Suprapubic skin (tissue), 4 donors: ENCODE measurements at places on chromosomes 13 and 19.

- DNase-seq, result no peak
- H3K4me3 ChIP-seq, result no peak overlapping the region
- peaks cover 13% of the 10 kb centered on the region for H3K4me1 ChIP-seq
- H3K27me3 ChIP-seq, result no peaks in the 10 kb centered on the region
- H3K27ac ChIP-seq, result no peak overlapping the region
Observed at GRCh38 chr19:35321291-35321690, 7.7 kb upstream of the CD22 start.

- H3K27ac ChIP-seq, result peak within 1 kb of the TSS; percentile 97
- H3K36me3 ChIP-seq, result no peaks in the 10 kb centered on the region
- H3K27me3 ChIP-seq, result no peaks in the 10 kb centered on the region
- peak within 1 kb of the TSS; percentile 89 for H3K4me3 ChIP-seq
- peak; percentile 80 for DNase-seq
Observed at GRCh38 chr19:12994701-12995595, at the start of gene NFIX. NFIX (plus strand) TSS chr19:12995475; CDS start chr19:12995838, 363 bp downstream.

DNA sequence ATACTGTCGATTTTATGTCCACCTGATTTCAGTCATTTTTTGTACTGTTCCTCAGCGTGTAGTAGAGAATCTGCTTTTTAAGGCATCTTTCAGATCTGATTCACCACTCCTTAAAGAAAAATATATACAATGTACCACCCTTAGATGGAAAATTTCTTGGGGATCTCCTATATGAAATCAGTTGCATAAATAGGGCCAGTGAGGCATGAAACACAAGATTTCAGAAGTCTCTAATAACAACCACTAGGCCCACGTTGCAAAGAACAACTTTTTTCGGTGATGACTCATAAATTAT, 1.4 kb downstream of the USP12 start:
- peaks cover 65% of the 10 kb centered on the region for H3K4me1 ChIP-seq
- H3K4me3 ChIP-seq, result peak overlapping the region; percentile 86
- no peaks in the 10 kb centered on the region for H3K27me3 ChIP-seq
- no peak for DNase-seq
- H3K27ac ChIP-seq, result peak overlapping the region; percentile 94

- H3K27ac ChIP-seq, result no peak overlapping the region
- peaks cover 6% of the 10 kb centered on the region for H3K27me3 ChIP-seq
- H3K36me3 ChIP-seq, result no peaks in the 10 kb centered on the region
- no peak overlapping the region for H3K4me3 ChIP-seq
Observed at GRCh38 chr19:30593975-30594745, 222.0 kb downstream of the ZNF536 start.

DNA sequence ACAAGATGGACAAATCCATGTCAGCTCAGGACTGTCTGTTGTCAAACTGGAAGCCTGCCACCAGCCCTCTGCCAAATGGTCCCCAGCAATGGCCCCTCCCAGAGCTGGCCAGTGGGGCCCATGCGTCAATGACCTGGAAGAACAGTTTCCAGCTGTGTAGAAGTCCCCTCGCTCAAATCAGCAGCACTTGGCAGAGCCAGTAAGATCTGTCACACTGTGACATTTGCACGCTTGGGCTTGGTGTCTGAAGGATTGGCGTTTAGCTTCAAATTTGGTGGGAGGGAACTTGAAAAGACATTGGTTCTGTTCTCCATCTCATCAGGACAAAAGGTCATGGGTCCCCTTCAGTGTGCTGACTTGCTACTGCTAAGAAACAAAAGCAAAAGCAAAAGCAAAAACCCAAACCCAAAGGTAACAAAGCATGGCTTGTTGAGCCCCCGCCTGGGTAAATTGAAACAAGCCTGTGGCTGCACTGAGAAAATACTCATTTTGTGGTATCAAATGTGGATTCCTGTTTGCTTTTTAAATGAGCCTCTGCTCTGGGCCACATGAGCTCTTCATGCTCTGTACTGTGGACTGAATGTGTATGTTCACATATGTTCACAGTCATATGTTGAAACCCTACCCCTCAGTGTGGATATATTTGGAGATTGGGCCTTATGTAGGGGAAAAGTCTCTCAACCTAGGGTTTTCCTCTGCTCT, 253.6 kb upstream of the MAB21L1 start:
- no peaks in the 10 kb centered on the region for H3K36me3 ChIP-seq
- H3K27ac ChIP-seq, result no peak overlapping the region
- no peaks in the 10 kb centered on the region for H3K4me1 ChIP-seq
- H3K4me3 ChIP-seq, result no peak overlapping the region
- H3K27me3 ChIP-seq, result no peaks in the 10 kb centered on the region
- no peak for DNase-seq

DNA sequence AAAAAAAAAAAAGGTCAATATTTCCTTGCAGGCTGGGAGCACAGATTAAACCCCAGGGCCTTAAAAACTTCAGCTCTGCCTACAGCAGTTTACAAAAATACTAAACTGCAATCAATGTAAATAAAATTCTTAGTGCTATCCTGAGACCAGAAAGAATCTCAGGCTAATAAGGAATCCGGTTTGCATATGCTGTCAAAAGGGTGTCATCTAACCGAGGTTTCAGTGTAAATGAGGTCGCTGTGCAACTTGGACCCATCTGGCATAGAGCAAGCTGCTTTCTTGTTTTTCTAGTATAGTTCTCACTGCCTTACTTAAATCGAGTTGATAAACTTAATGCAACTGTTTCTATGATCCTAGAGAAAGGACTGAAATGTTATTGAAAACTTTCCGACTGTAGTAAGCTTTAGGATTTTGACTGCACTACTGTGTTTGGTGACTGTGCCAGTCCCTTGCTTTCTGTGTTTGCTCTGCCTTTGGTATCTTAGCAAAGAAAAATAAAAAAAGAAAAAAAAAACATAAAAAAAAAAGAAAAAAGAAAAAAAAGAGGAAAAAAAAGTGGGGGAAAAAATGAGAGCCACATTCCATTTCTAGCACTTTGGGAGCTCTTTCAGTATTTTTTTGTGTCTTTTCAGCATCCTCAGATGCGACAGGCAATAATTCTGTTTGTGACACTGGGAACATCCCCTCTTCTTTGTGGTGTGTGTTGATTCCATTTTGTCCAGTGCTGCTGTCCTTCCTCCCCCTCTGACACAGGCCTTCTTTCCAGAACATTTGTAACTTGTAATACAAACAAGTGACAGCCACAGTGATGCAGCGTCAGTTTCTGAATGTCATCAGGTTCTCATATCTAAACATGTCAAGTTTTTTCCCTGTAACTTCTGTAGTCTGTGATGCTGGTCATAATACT, 340.5 kb downstream of the ZNF536 start:
- H3K27ac ChIP-seq, result no peak overlapping the region
- no peaks in the 10 kb centered on the region for H3K36me3 ChIP-seq
- no peaks in the 10 kb centered on the region for H3K4me1 ChIP-seq

GRCh38 chr19:45770192-45771101, 1.4 kb upstream of the SIX5 start:
- peak overlapping the region; percentile 86 for H3K4me3 ChIP-seq
- peaks cover 38% of the 10 kb centered on the region for H3K4me1 ChIP-seq
- H3K27ac ChIP-seq, result peak overlapping the region; percentile 89
- peaks cover 4% of the 10 kb centered on the region for H3K36me3 ChIP-seq
- peak; percentile 99 for DNase-seq

DNA sequence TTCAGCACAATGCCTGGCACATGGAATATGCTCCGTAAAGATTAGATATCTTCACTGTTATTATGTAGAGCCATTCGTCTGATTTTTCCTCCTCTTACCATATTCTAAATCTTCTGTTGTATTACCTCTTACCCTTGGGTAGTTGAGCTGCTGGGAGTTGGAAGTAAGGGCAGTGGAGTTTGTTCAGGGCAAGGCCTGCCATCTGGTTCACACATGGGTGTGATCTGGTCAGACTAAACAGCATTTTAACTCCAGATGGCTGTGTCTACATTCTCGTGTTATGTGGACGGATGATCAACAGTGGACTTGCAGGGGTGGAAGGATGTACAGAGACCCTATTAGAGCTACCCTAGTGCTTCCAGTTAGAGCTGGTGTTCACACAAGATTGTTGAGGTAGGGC, 164.9 kb downstream of the ZIC5 start:
- H3K4me3 ChIP-seq, result no peak overlapping the region
- H3K27me3 ChIP-seq, result no peaks in the 10 kb centered on the region
- no peak overlapping the region for H3K27ac ChIP-seq
- H3K36me3 ChIP-seq, result no peaks in the 10 kb centered on the region
- DNase-seq, result no peak
- H3K4me1 ChIP-seq, result no peaks in the 10 kb centered on the region

- H3K27ac ChIP-seq, result peak overlapping the region; percentile 96
- peaks cover 20% of the 10 kb centered on the region for H3K36me3 ChIP-seq
- DNase-seq, result no peak
- H3K27me3 ChIP-seq, result no peaks in the 10 kb centered on the region
Observed at GRCh38 chr19:3061182-3062161, 823 bp downstream of the TLE5 start.

DNA sequence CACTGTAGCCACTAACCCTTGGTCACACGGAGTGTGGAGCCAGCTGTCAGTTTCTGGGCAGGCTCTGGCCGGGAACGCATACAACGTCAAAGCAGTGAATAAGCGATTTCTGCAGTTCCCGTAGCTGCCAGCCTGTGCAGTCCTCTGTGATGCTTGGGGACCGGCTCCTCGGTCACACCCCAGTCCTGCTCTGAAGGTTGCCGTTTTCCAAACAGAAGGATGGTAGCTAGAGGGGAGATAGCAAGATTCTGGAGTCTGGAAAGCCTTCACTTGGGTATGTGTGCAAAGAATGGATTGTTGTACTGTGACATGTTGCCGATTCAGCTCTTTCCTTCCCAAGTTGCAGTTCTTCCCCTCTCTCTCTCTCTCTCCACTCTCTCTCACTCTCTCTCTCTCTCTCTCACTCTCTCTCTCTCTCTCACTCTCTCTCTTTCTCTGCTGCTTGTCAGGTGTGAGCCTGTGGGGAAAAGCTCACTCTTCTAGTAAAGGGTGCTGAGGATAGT, 38.7 kb upstream of the C1QTNF9 start:
- H3K27me3 ChIP-seq, result no peaks in the 10 kb centered on the region
- H3K27ac ChIP-seq, result peak overlapping the region; percentile 88
- peak overlapping the region; percentile 44 for H3K4me3 ChIP-seq
- peaks cover 46% of the 10 kb centered on the region for H3K4me1 ChIP-seq
- no peaks in the 10 kb centered on the region for H3K36me3 ChIP-seq
- DNase-seq, result no peak

GRCh38 chr13:44300895-44301638, 72.6 kb upstream of the SERP2 start:
- no peak overlapping the region for H3K4me3 ChIP-seq
- H3K27ac ChIP-seq, result peak overlapping the region; percentile 10
- H3K27me3 ChIP-seq, result no peaks in the 10 kb centered on the region
- no peak for DNase-seq
- no peaks in the 10 kb centered on the region for H3K36me3 ChIP-seq

DNA sequence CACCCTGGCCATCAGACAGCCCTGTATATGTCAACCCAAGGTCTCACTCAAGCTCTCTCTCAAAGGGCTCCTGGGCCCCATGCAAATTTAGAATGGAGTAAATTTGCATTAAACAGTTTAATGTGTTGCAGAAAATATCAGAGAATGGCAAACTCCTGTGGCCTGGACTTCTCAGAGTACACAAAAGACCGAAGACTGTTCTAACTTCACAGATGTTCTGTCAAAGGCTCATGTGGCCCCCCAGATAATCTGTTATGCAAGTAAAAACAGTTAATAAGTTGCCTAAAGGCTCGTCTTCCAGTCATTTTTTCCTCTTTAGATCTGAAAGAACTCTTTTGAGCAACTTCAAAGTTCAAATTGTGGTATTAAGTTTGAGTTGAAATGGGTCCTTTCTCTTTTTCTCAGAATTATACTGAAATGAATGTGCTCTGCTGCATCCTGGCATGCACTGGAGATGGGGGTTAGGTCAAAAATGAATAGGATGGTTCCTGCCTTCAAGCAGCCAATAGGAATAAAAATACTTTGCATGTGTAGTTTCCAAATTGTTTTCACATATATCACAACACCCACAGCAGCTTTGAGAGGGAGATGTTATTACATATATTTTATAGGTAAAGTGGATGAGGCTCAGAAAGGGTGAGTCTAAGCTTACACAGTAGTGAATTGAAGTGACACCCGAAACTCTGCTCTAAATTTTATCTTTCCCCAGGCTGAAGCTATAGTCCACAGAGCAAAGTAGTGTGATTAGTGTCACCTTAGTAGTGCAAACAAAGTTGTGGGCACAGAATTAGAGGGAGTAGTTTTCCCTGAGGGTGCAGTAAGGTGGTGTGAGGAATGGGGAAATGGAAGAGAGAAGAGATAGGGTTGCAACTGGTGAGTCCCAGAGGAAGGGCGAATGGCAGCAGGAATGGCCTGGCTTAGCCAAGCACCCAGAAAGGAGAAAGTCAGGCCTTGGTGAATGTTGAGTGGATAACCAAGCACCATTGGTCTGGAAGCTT, 205.0 kb upstream of the RFC3 start:
- H3K27ac ChIP-seq, result no peak overlapping the region
- no peaks in the 10 kb centered on the region for H3K27me3 ChIP-seq
- H3K4me3 ChIP-seq, result no peak overlapping the region
- H3K36me3 ChIP-seq, result no peaks in the 10 kb centered on the region

DNA sequence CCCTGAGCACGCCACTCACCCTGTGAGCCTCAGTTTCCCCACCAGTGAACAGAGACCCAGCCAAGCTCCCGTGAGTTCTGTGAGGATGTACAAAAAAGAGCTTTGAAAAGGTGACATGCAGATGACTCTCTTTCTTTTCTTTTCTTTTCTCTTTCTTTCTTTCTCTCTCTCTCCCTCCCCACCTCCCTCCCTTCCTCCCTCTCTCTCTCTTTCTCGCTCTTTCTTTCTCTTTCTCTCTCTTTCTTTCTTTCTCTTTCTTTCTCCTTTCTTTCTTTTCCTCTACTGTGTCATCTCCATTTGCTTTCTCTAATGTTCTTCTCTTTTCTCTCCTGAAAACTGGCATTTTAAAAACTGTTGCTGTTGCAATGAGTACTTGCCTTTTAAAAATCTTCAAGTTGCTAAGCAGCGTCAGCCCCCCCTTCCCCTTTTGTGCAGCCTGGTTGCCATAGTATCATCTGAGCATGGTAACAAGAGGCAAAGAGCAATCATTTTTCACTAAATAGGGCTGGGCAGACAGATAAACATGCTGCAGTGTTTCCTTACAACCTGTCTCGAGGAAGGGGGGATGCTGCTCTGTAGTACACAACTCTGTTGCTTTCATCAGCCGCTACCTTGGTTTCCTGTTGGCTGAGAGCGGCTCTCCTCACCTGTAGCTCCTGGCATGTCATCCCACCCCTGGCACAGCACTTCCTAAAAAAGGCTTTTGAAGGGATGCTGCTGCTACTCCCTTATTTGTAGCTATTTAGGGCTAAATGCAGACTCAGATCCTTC, 108.7 kb upstream of the MBNL2 start:
- H3K4me3 ChIP-seq, result no peak overlapping the region
- H3K27me3 ChIP-seq, result no peaks in the 10 kb centered on the region
- DNase-seq, result no peak
